ENCODE measurements at places on chromosomes 1 and 21. TPM values are rescaled to one million over a fixed set of nuclear protein-coding genes. Genes with fewer than 3 reads are reported as not detected.

- DNase-seq: no peak
Observed at GRCh38 chr1:204139952-204140351, 11.9 kb downstream of the ETNK2 start.

LINGO4 gene
- polyA plus RNA-seq: 0.06 TPM

GRCh38 chr1:7026169-7026568 lies 240.9 kb downstream of the CAMTA1 start:
- no peak for DNase-seq

- no peak for DNase-seq
Observed at GRCh38 chr1:184456189-184456588, 69.4 kb downstream of the C1orf21 start.

GRCh38 chr1:196114193-196114592 lies 494.0 kb downstream of the KCNT2 start:
- no peak for DNase-seq

GRCh38 chr1:73784026-73784425 lies 413.9 kb downstream of the LRRIQ3 start:
- DNase-seq: no peak

DNA sequence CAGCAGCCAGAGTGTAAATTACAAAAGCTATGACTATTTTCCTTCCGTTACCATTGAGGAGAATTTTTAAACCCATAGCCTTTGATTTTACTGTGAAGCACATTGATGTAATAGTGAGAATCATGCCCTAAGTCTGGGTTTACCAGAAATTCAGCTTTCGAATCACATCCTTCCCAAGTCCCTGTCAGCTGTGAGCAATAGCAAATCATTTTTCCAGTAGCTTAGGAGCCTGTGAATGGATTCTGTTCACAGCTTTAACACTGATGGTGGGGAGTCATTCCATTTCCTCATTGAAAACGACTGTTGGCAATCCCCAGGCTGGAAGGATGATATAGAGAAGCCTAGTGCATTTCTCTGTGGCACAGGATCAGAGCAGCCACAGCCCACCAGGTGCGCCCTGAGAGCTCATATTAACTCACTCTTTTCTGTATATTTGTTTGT lies 82.2 kb upstream of the C1orf105 start:
- DNase-seq: no peak

ATAD3C gene
- 2.1 TPM for polyA plus RNA-seq

GRCh38 chr1:101964708-101965107 lies 32.0 kb downstream of the OLFM3 start:
- no peak for DNase-seq

All from right lung (tissue), 10 donors.